Substantia nigra (tissue), 51 donors: ENCODE measurements at places on chromosomes 13 and 19.
A peak's percentile ranks its signal among the peaks of the same experiment; 100 is the strongest.

- DNase-seq: no peak
Observed at GRCh38 chr13:103663996-103664395, 597.8 kb upstream of the SLC10A2 start.

DNA sequence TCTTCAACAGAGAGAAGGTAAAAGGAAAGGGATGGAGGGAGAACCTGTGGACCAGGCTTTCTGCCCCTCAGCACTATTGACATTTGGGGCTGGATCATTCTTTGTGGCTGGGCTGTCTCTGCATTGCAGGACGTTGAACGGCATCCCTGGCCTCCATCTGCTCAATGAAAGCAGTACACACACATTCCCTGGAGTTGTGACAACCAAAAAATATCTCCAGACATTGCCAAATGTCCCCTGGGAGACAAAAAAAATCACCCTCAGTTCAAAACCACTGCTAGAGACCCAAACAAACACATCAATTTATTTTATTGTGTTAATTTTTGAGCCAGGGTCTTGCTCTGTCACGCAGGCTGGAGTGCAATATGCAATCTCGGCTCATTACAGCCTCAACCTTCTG is 43.3 kb downstream of the INSR start:
- DNase-seq: no peak

DNA sequence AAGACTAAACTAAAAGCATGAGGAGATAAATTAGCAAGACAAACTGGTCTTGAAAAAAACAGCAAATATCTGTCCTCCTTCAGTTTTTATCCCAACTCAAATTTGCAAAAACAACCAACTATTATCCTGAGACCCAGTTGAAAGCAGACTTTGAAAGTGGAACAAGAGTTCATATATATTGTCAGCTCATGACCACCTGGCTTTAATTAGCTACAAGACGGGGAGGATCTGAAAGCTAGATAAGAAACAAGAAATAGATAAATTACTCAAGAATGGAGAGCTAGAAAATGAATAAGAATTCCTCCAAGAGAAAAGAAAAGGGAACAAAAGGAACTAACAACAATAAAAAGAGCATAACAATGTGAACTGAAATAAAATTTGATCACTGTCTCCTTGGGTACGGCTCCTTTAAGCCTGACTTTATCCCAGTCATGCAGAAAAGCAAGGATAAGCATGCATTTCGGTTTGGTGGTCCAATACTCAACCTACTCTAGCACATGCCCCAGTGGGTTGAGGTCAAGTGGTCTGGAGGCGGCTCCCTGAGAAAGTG is 246.9 kb downstream of the DCLK1 start:
- no peak for DNase-seq

DNA sequence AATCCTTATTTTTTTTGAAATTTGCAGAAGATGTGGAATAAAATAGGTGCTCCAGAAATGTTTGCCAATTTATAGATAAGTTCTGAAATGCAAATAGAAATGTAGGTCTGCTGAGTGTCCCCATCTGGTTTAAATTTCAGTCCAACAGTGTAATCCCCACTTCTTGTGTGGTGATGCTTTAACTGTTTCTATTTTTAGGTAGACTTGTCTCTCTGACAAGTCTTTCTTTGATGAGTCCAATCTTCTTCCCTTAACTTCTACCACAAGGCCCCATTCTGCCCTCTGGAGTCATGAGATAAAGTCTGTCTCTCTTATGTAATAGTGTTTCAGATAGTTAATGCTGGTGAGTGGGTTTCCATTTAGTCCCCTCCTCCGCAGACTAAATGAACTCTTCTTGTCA is 390.4 kb downstream of the RFC3 start:
- DNase-seq: no peak

GRCh38 chr13:65532231-65532630 is 1697.9 kb downstream of the PCDH9 start:
- no peak for DNase-seq

DNA sequence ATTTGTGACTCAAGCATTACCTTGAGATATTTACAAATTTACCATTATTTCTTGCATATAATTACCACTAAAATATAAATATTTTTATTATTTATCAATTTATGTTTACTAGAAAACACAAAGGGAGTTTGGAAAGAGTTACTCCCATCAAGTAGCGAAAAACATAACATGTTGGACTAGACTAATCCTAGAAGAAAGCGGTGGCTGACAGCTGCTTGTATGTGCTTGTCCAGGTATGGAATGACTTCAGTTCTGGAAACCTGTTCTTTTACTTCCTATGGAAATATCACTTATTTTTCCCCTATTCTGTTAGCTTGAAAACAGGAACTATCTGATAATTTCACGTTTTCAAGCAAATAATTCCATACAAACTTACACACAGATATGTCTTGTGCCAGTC is 28.5 kb downstream of the SLITRK1 start:
- DNase-seq: no peak

DNA sequence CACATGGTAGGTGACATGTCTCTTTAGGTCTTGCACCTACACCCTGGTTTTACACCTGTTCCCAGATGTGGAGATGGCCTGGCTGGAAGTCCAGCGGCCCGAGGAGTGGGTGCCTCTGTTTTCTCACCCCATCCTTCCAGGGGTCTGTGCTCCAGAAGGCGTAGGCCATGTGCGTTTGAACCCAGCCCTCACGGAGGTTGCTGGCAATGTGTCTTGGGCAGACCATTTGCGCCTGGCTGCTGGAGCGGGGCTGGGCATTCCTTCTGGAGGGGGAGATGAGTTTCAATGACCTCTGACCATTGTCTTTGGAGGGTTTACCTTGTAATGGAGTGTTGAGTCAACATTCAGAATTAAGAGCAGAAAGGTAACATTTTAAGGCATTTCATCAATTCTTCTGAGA is 54.8 kb upstream of the ZNF536 start:
- no peak for DNase-seq

DNA sequence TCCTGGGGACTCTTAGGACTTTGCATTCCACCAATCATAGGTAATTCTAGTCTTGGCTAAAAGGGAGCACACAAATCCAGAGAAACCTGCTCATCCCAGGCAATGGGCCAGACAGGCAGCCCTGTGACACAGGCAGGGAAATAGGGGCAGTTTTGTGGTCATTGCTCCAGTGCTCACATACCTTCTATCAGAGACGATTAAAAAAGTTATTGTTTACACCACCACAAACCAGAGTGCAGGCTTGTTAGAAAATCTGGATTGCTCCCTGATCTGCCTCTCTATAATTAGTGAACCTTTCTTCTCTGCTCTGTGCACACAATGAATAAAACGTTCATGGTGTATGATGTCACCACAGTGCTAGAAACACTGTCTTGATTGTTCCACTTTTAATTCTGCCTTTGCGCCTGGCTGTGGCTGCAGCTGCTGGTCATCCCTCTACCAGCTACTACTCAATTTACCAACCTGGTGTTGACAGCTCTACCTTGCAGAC is 121.6 kb upstream of the SPATA13 start:
- DNase-seq: peak; percentile 66

DNA sequence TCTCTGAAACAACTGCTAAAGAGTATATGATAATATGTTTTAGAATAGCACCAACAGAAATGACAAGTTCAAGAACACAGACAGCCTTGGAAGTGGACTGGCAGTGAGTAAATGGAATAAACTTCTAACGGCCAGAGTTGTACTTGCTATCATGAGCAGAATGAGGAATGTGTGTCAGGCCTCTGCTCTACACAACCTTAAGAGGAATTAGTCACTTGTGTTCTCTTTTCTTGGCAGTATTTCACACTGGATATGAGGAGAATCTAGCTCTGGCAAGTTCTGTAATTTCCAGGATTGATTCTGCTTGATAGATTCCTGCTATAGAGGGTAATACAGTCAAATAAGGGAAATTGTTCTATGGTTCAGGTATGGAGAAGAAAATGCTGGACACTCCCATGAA is 757.3 kb downstream of the EFNB2 start:
- no peak for DNase-seq

DNA sequence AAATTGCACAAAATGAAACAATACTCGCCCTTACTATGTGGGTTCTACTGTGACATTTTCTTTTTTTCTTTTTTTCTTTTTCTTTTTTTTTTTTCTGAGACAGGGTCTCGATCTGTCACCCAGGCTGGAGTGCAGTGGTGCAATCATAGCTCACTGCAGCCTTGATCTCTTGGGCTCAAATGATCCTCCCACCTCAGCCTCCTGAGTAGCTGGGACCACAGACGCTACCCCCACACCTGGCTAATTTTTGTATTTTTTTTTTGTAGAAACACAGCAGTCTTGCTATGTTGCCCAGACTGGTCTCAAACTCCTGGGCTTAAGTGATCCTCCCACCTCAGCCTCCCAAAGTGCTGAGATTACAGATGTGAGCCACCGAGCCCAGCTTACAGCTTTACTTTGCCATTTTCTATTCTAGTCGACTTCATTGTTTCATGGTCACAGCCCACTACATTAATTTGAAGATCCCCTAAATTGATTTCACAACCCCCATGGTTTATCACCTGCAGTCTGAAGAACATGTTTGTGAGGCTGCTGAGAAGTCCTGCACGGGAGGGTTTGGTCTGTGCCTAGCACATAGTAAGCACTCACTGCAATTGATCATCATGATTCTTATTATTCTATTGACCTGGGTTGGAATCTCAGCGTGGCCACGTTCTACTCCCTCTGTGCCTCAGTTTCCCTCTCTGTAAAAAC is 3.8 kb downstream of the BCL3 start:
- no peak for DNase-seq

DNA sequence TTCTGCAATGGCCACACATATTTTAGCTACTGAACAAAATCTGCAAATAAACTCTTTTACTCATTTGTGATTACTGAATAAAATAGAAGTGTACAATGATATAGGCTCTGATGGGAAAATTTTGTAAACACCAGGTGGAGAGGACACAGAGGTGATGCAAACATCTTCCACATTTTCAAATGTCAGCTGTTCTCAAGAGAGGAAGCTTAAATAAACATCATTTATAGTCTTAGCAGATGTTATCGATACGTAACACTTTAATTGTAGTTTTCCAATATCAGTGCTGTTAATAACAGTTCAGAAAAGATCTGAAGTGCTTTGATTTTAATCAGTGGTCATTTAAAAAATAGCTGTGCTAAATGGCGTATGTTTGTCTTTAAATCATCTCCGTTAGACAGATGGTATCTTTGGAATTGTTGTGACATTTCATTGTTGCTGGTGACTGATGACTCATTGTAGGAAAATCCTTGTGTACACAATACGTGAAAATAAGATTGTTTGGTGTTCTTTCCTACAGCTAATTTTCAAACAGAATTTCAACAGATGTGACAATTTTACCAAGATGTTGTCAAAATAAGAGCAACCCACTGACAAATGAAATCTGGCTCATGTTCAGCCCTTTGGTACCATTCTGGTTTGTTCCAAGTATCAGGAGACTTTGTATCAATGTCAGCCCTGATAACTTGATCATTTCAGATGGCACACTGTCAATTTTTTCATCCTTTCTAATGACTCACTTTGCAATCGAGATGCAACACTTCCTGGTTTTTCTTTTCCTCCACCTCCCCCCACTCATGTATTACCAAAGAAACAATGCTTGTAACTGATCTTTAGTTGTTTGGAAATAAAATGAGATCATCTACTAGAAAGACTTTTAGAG is 516.0 kb downstream of the DCT start:
- no peak for DNase-seq

DNA sequence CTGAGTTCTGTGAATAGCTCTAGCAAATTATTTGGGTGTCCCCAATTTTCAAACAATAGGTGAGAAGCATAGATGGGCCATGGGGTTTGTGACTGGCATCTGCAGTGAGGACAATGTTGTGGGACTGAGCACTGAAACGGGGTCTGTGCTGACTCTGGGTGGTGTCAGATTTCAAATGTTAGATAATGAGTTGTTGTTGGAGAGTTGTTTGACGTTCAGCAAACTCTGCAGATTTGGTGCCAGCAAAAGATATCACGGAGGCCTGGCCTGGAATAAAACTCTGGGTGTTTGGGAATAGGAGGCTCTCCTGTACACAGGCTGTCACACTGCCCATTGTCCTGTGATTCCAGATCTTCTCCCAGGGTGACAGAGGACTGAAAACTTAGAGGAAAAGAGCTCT is 2.9 kb downstream of the ZNF90 start:
- DNase-seq: no peak
